ENCODE measurements at places on chromosomes 6 and 20. TPM values are rescaled to one million over a fixed set of nuclear protein-coding genes. Genes with fewer than 3 reads are reported as not detected.

NOL4L gene
- 14.3 TPM for total RNA-seq

MCHR2 gene
- not detected for total RNA-seq

SLPI gene
- total RNA-seq: 1,714 TPM

GRCh38 chr6:37988696-37989095 lies 169.2 kb downstream of the ZFAND3 start:
- no peak for DNase-seq

DNA sequence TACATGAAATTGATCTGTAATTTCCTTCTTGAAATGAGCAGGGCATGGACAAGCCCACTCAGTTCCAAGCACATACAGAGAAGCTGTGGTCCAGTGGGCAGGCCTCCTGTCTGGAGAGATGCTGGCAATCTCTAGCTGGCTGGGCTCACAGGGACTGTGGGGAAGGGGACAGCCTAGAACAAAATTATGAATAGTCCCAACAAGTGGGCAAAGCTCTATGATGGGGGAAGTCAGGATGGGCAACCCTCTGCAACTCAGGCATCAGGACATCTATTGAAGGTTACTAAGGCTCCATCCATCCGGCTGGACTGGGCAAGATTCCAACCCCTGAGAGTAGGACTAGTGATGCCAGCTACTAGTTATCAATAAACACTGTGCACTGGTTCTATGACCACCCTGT lies 40.9 kb downstream of the TRERF1 start:
- no peak for DNase-seq

DNA sequence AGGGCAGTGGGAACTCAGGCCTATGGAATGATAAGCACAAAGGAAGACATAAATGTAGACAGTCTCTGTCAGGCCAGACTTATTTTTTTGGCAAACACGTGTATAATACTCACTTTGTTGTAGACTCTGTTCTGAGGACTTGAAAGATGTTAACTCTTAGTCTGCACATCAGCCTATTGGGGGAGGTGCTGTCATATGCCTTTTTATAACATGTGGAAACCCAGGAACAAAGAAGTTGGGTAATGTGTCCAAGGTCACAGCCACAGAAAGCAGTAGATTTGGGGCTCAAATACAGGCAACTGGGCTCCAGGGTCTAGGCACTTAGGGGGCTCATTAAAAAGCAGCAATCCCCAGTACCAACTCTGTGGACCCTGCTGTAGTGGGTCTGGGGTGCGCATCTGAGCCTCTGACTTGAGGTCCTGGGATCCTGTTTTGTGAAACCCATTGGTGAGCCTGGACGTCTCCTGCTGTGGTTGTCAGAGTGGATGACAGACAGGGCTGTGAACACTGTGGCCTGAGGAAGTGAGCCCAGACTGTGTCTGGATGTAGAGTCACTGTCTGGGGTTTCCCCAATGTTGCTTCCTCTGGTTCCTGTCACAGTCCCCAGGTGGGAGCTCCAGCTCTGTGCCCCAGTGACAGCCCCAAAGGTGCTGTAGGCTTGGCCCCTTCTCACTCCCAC lies 50.0 kb downstream of the CDH26 start:
- peak; percentile 52 for DNase-seq

DNA sequence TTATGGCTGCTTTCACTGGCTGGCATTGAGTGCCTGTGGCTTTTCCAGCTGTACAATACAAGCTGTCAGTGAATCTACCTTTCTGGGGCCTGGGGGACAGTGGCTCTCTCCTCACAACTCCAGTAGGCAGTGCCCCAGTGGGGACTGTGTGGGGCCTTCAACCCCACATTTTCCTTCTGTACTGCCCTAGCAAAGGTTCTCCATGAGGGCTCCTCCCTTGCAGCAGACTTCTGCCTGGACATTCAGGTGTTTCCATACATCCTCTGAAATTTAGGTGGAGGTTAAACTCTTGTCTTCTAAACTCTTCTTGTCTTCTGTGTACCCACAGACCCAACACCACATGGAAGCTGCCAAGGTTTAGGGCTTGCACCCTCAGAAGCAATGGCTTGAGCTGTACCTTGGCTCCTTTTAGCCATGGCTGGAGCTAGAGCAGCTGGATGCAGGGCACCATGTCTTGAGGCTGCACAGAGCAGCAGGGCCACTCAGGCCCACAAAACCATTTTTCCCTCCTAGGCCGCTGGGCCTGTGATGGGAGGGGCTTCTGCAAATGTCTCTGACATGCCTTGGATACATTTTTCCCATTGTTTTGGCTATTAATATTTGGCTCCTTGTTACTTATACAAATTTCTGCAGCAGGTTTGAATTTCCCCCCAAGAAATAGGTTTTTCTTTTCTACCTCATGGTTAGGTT lies 9.6 kb downstream of the PEX7 start:
- DNase-seq: no peak

- no peak for DNase-seq
Measured at GRCh38 chr6:136408204-136408603, 118.6 kb upstream of the BCLAF1 start.

DNA sequence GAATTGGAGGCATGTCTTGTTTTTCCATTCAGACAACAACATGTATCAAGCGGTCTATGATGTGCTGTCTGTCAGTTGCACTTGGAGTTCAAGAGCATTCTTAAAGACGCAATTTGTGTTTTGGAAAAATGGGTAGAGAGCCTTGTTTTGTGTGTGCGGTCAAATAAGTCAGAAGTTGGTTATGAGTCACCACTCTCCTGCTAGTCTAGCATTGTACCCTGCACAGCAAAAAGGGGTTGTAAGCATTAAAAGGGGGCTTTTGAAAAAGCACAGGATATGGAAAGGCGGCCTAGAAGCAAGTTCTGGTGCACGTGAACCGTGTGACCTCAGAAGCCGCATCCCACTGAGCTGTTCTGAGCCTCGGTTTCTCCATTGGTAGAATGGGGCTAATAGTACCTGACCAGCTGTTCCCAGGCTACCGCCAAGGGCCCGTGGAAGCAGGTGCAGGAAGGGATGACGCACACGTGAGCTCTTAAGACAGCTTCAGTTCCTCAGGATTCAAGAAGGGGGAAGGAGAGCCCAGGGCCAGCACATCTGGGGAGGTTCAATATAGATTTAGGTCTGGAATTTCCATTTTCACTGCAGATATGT lies 61.6 kb upstream of the SNX9 start:
- DNase-seq: no peak
